CD4-positive, CD25-positive, alpha-beta regulatory T cell (primary cell): ENCODE measurements at places on chromosomes 7 and 10.

GRCh38 chr7:98774884-98775283, 94.9 kb downstream of the TMEM130 start:
- DNase-seq: no peak

- DNase-seq: no peak
These were observed 154.1 kb downstream of the NRP1 start for GRCh38 chr10:33180390-33180789.

DNA sequence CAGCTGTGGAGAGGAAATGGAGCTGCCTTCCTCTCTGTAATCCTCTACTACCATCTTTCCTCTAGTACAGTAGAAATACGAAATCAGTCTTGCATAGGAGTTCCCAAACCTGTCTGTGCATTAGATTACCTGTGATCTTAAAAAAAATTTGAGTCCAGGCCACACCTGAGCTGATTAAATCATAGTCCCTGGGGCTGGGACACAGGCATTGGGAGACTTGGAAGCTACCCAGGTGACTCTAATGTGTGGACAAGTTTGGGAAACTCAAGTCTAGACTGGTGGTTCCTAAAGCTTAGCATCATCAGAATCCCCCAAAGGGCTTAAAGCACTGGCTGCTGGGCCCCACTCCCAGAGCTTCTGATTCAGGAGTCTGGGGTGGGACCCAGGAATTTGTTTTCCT, 152.7 kb upstream of the GLI3 start:
- DNase-seq: no peak

- DNase-seq: no peak
These were observed 65.1 kb downstream of the PAXIP1 start for GRCh38 chr7:154937837-154938236.

DNA sequence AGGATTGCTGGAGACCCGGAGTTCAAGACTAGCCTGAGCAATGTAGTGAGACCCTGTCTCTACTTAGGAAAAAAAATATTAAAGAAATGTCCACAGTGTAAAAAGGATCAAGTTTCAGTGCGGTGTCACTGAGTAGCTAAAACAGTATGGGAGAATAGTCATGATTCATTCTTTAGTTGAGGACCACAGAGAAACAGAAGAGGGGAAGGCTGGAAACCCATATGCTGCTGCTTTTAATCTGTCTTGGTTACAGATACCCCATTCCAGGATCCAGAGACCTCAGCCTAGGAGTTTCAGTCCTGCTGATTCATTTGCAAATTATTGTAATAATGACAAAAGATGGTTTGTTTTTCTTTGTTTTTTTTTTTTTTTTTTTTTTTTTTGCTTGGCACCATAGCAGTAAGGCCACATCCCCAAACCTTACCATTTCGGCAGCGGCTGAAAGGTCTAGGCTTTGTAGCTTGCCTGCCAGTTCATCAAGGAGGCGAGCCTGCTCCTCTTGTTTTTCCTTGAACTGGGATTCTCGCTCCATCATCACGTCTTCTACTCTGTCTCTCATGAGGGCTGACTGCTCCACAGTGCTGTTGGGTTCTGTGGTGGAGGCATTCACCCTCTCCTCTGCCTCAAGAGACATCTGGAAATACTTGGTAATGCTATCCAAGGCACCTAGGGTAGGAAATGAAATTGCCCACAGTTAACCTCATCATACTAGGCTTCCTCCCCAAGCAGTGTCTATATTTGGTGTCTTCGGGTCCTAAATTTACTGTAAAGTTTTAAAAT, 44.2 kb downstream of the DLD start:
- DNase-seq: no peak

- no peak for DNase-seq
These were observed 236.0 kb downstream of the INHBA start for GRCh38 chr7:41466760-41467384.

DNA sequence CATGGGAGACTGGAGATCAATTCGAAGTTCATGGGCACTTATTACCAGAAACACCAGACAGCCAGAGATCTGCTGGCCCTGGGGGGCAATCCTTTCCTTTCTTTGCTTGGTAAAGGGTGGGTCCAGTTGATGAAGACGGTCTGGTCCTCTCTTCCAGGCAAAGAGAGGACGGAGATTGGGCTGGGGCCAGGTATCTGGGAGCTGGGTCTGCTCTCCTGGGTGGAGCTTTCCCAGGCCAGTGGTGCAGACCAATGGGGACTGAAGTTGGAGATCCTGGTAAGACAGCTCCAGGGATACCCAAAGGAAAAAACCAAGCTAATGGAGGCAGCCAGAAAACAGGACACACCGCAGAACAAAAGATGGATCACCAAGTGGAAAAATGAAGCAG, 18.3 kb downstream of the NOD1 start:
- DNase-seq: no peak

- no peak for DNase-seq
These were observed 1.1 kb upstream of the MACC1 start for GRCh38 chr7:20218279-20218678.

GRCh38 chr10:82150123-82150900, 275.3 kb downstream of the NRG3 start:
- no peak for DNase-seq

DNA sequence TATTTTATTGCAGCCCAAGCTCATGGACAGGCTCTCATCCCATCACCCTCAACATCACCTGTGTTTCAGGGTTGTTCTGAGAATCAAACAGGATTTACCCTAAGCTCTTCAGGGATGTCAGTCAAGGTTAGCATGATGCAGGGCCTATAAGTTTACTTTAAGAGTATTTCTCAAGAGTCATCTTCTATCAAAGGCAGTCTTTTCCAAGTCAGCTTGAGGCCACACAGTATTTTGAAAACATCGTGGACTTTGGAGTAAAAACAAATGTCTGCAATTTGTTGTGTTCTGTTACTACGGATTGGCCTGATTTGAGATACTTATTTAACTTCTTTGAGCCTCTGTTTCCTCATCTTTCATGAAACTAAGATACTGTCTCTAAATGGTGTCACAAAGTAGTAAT, 42.0 kb upstream of the NRP1 start:
- DNase-seq: no peak
